ENCODE measurements at places on chromosomes 11 and 22.

DNA sequence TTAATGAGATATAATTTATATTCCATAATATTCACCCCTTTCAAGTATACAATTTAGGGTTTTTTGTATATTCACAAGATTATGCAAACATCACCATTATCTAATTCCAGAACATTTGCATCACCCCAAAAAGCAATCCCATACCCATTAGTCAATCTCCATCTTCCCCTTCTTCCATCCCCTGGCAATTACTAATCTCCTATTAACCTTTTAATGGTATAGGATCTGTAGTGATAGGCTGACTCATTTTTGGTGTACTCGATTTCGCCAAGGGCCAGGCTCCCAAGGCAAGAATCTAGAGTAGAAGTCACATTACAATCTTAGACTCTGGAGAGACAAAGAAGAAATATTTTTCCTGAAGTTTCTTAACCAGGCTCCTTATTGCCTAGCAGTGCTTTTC, 113.4 kb downstream of the GAB2 start:
- peak; percentile 17 for DNase-seq
- H3K4me1 ChIP-seq = peaks cover 3% of the 10 kb centered on the region
- H3K27me3 ChIP-seq = no peaks in the 10 kb centered on the region
- no peak overlapping the region for H3K27ac ChIP-seq
- peaks cover 6% of the 10 kb centered on the region for H3K36me3 ChIP-seq

DNA sequence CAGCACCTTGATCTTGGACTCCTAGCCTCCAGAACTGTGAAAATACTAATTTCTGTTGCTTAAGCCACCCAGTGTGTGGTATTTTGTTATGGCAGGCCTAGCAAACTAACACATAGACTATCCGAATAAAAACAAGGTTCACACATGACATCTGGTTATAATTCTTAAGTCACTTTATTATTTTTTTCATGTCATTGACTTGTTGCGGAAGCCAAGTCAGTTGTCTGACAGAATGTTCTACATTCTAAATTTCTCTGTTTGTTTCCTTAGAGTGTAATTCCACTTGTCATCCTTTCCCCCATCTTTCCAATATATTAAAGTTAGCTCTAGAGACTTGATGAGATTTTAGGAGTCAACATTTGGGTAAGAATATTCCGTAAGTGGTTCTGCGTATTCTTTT, 40.6 kb downstream of the RAB30 start:
- H3K4me3 ChIP-seq = no peak overlapping the region
- no peaks in the 10 kb centered on the region for H3K27me3 ChIP-seq
- H3K27ac ChIP-seq = no peak overlapping the region
- no peak for DNase-seq
- H3K36me3 ChIP-seq = no peaks in the 10 kb centered on the region

- no peaks in the 10 kb centered on the region for H3K27me3 ChIP-seq
- no peaks in the 10 kb centered on the region for H3K4me1 ChIP-seq
- no peak overlapping the region for H3K4me3 ChIP-seq
- no peak overlapping the region for H3K27ac ChIP-seq
Measured at GRCh38 chr11:124277804-124278203, 21.6 kb downstream of the OR8G5 start.

GRCh38 chr11:12410006-12410728, 32.8 kb downstream of the PARVA start:
- H3K4me3 ChIP-seq = no peak overlapping the region
- H3K36me3 ChIP-seq = no peaks in the 10 kb centered on the region
- no peak for DNase-seq
- H3K27me3 ChIP-seq = no peaks in the 10 kb centered on the region
- H3K27ac ChIP-seq = no peak overlapping the region
- no peaks in the 10 kb centered on the region for H3K4me1 ChIP-seq

GRCh38 chr22:46714550-46714949, 23.5 kb downstream of the CERK start:
- DNase-seq = no peak
- no peak overlapping the region for H3K4me3 ChIP-seq
- no peak overlapping the region for H3K27ac ChIP-seq
- no peaks in the 10 kb centered on the region for H3K27me3 ChIP-seq

DNA sequence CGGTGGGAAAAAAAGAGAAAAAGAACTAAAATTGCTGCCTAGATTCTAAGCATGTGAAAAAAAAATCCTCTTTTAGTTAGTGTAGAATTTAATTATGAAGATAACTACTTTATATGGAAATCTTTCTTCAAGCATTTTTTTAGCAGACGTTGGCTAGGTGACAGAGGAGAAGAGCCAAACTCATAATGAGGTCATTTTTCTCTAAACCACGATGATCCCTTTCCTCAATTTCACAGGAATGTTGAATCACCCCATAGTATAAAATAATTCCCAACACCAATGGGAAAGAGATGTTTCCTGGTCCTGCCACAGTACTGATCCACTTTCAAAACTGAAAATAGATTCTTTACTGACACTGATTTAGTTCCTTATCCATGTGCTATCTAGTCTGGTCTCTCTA, 319.8 kb downstream of the DLG2 start:
- no peaks in the 10 kb centered on the region for H3K36me3 ChIP-seq
- no peak overlapping the region for H3K27ac ChIP-seq
- DNase-seq = no peak
- no peaks in the 10 kb centered on the region for H3K27me3 ChIP-seq

DNA sequence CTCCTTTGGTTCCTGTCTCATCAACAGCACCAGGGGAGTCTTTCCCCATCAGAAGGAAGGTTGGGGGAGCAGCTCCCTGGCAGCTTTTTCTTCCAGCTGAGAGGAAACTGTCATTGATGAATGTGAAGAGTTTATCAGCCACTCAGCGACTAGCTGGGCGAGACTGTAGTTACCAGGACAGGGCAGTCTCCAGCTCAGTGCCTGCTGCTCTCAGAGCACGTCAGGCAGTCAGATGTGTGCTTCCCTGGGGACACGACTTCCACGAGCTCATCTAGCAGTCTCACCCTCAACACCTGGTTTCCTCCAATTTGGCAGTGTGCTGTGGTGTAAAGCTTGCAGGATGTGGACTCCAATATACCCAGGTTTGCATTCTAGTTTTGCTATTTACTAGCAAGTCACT, 12.5 kb upstream of the C1QTNF4 start:
- no peak overlapping the region for H3K27ac ChIP-seq
- no peak overlapping the region for H3K4me3 ChIP-seq
- H3K36me3 ChIP-seq = no peaks in the 10 kb centered on the region
- H3K27me3 ChIP-seq = no peaks in the 10 kb centered on the region

- no peaks in the 10 kb centered on the region for H3K36me3 ChIP-seq
- H3K27ac ChIP-seq = no peak overlapping the region
- no peaks in the 10 kb centered on the region for H3K27me3 ChIP-seq
- H3K4me3 ChIP-seq = no peak overlapping the region
Measured at GRCh38 chr11:34299284-34299972, 58.4 kb downstream of the ABTB2 start.

- no peaks in the 10 kb centered on the region for H3K36me3 ChIP-seq
- no peak overlapping the region for H3K27ac ChIP-seq
- H3K4me1 ChIP-seq = no peaks in the 10 kb centered on the region
- no peak for DNase-seq
- no peak overlapping the region for H3K4me3 ChIP-seq
Measured at GRCh38 chr11:31340903-31341572, 28.5 kb downstream of the DCDC1 start.

GRCh38 chr11:111778047-111778558, 11.9 kb upstream of the PPP2R1B start:
- no peak overlapping the region for H3K27ac ChIP-seq
- H3K4me1 ChIP-seq = no peaks in the 10 kb centered on the region
- H3K27me3 ChIP-seq = no peaks in the 10 kb centered on the region
- no peaks in the 10 kb centered on the region for H3K36me3 ChIP-seq

DNA sequence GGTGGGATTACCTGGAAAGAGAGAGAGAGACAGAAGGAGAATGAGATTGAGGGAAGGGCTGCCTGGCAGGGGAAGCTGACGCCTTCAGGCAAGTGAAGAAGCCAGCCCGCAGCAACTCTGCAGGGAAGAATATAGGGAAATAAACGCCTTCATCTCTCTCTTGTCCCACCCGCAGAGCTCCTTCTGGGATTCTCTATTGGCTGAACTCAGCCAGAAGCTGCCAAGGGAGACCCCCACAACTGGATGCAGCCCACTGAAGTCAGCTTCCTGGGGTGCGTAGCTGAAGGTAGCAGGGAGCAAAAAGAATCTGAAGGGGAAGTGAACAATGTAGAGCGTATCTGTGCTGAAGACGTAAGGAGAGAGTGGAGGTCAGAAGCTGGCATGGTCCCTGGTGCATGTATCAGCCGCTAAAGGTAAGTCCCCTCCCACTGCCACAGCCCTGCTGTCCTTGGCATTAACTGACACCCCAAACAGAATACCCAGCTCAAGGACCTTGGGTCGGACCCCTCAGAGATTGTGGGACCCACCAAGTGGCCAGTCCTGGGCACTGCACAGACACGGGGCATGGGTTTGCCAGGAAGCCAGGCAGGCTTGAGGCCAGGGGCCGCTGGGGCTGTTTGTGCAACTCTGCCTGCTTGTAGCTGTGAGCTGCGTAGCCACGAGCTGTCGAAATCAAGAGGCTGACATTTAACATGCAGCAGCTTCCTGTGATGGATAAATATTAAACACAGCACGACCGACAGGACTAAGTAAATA, 469.9 kb downstream of the MN1 start:
- H3K27ac ChIP-seq = no peak overlapping the region
- peak; percentile 20 for DNase-seq
- no peaks in the 10 kb centered on the region for H3K27me3 ChIP-seq

- no peaks in the 10 kb centered on the region for H3K27me3 ChIP-seq
- peaks cover 8% of the 10 kb centered on the region for H3K36me3 ChIP-seq
- peak overlapping the region; percentile 70 for H3K4me3 ChIP-seq
- peaks cover 19% of the 10 kb centered on the region for H3K4me1 ChIP-seq
- DNase-seq = no peak
Measured at GRCh38 chr22:37843741-37844089, 419 bp downstream of the ANKRD54 start.

DNA sequence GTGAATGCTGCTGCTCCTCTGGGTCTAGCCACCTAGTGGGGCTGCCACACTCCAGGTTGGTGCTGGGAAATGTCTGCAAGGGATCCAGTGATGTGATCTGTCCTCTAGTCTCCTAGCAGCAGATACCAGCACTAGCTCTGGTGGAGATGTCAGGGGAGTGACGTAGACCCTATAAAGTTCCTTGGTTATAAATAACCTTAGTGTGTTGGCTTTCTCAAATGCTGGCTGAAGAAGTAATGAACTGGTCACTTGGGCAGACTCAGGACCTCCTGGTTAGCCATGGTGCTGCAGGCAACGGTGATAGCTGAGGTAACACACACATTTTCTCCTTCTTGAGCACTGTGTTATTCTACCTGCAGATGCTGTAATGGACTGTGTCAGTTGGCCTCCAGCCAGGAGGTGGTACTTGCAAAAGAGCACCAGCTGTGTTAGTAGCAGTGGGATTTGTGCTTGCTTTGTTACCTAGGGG, 35.5 kb downstream of the BBOX1 start:
- H3K4me3 ChIP-seq = no peak overlapping the region
- no peaks in the 10 kb centered on the region for H3K36me3 ChIP-seq
- no peaks in the 10 kb centered on the region for H3K4me1 ChIP-seq
- H3K27me3 ChIP-seq = no peaks in the 10 kb centered on the region
- H3K27ac ChIP-seq = no peak overlapping the region

- DNase-seq = no peak
- H3K36me3 ChIP-seq = no peaks in the 10 kb centered on the region
- no peaks in the 10 kb centered on the region for H3K4me1 ChIP-seq
- no peak overlapping the region for H3K27ac ChIP-seq
- no peaks in the 10 kb centered on the region for H3K27me3 ChIP-seq
Measured at GRCh38 chr11:25057861-25058260, 561.0 kb downstream of the LUZP2 start.

DNA sequence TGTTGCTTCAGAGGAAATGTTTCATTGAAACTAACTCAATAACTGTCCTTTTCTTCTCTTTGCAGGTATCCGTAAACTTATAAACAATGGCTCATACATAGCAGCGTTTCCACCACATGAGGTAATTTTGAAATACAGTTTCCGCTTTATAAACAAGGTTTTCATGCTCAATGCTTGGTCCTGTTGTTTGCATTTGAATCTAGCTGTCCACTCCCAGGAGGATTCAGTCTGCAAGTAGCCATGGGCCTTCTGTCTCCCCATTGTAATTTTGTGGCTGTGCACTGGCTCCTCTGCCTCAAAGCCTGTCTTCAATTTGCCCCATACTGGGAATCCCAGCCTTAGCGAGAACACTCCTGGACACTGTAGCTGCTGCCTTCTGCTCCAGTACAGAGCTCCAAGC, 34.7 kb downstream of the MUC15 start:
- H3K4me1 ChIP-seq = no peaks in the 10 kb centered on the region
- no peak overlapping the region for H3K27ac ChIP-seq
- no peak overlapping the region for H3K4me3 ChIP-seq
- H3K36me3 ChIP-seq = no peaks in the 10 kb centered on the region

GRCh38 chr22:42317008-42317407, 46.6 kb upstream of the TCF20 start:
- DNase-seq = no peak
- no peaks in the 10 kb centered on the region for H3K27me3 ChIP-seq
- H3K36me3 ChIP-seq = no peaks in the 10 kb centered on the region
- H3K4me3 ChIP-seq = no peak overlapping the region
- peaks cover 4% of the 10 kb centered on the region for H3K4me1 ChIP-seq

- no peaks in the 10 kb centered on the region for H3K27me3 ChIP-seq
- no peaks in the 10 kb centered on the region for H3K4me1 ChIP-seq
- H3K4me3 ChIP-seq = no peak overlapping the region
- H3K36me3 ChIP-seq = no peaks in the 10 kb centered on the region
- no peak overlapping the region for H3K27ac ChIP-seq
- peak; percentile 70 for DNase-seq
Measured at GRCh38 chr11:122628810-122629555, 26.5 kb upstream of the UBASH3B start.

GRCh38 chr11:11279956-11280689, 72.9 kb downstream of the CSNK2A3 start:
- no peaks in the 10 kb centered on the region for H3K4me1 ChIP-seq
- no peaks in the 10 kb centered on the region for H3K27me3 ChIP-seq

DNA sequence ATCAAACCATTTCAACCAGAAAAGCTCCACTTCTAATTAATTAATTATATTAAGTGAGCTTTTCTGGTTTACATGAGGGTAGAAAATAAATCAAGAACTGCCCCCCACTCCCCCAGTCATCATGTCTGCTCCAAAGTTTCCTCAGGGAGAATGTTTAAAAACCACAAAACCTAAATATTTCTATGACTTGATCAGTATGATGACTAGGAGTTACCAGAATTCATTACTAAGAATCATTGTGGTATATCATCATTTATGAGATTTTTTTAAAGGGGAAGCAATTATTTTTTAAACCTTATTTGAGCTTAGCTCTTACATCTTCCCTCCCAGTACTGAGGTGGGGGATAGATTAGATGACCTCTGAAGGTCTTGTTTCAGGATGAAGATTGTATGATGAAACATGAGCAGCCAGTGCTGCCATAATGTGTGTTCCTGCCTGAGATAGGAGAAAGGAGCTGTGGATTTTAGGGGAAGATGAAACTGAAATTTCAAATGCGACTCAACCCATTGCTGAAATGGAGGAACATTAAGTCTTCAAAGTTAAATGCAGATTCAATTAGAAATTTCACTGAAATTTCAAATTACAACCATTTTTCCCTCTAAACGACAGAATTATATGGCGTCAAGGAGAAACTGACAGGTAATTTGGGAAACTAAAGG, 401.3 kb upstream of the CADM1 start:
- H3K27me3 ChIP-seq = no peaks in the 10 kb centered on the region
- H3K36me3 ChIP-seq = no peaks in the 10 kb centered on the region
- H3K4me3 ChIP-seq = no peak overlapping the region
- DNase-seq = no peak
- H3K27ac ChIP-seq = no peak overlapping the region
